NCI-H446 (cell line): ENCODE measurements at places on chromosomes 4 and X.

GRCh38 chr4:91454111-91454510 is 849.7 kb upstream of the GRID2 start:
- no peak for DNase-seq

- DNase-seq = no peak
Measured at GRCh38 chrX:69231903-69232302, 66.7 kb upstream of the PJA1 start.

- DNase-seq = no peak
Measured at GRCh38 chr4:114758066-114758465, 159.5 kb downstream of the UGT8 start.

DNA sequence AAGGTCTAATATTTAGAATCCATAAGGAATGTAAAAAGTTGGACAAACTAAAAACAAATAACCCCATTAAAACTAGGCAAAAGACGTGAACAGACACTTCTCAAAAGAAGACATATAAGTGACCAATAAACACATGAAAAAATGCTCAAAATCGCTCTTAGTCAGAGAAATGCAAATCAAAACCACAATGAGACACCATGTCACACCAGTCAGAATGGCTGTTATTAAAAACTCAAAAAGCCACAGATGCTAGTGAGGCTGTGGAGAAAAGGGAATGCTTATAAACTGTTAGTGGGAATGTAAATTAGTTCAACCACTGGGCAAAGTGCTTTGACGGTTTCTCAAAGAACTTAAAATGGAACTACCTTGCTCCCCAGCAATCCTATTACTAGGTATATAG is 674.3 kb upstream of the MAGEB2 start:
- DNase-seq = no peak

DNA sequence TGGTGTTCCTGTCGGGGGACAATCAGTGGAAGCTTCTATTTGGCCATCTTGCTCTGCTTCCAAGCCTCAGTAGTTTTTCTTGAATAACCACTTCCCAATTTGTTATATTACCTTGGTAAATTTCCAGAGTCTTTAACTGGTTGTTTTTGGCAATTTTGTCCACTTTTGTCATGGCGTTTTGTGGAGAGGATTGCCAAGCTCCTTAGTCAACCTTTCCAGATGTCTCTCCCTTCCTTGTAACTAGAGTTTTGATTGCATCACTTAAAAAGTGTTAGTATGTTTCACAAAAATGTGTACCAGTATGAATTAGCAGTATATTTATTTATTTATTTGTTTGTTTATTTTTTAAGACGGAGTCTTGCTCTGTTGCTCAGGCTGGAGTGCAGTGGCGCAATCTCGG is 15.8 kb upstream of the UXT start:
- DNase-seq = no peak

GRCh38 chr4:172168888-172169287 is 355.7 kb downstream of the GALNTL6 start:
- DNase-seq = no peak

- DNase-seq = no peak
Measured at GRCh38 chr4:12672303-12672702, 811.8 kb downstream of the RAB28 start.

GRCh38 chr4:32135642-32136041 is 1415.5 kb downstream of the PCDH7 start:
- no peak for DNase-seq

DNA sequence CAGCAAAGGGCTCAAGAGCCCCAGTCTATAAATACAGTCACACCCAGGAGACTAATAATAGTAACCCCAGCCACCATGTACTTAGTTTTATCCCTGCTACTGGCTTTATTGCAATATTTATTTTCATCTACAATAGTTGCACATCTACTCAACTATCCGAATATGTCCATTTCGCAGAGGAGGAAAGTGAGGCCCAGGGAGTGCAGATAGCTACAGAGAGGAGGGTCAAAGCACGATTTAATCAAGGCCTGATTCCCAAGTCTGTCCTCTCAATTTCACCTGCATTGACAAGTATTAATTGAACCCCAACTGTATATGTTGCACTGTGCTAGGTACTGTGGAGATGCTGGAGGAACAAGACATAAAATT is 4.0 kb upstream of the PLP2 start:
- no peak for DNase-seq

- no peak for DNase-seq
Measured at GRCh38 chr4:112199041-112199440, 32.5 kb upstream of the AP1AR start.

DNA sequence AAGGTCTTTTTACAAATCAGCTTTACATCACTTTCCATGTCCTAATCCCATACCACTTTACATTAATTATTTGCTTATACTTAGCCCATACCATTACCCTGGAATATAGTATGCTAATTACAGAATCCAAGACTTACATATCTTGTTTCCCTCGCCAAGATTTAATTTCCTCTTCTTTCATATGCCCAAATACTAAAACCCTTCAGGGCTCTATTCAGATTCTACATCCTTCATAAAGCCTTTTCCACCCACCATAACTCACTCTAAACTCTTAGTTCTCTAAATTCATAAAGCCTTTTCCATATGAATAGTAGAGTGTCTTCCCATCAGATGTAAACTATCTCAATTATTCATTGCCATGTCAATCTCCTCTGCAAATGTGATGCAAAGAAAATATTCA is 390.7 kb downstream of the STPG2 start:
- DNase-seq = no peak

DNA sequence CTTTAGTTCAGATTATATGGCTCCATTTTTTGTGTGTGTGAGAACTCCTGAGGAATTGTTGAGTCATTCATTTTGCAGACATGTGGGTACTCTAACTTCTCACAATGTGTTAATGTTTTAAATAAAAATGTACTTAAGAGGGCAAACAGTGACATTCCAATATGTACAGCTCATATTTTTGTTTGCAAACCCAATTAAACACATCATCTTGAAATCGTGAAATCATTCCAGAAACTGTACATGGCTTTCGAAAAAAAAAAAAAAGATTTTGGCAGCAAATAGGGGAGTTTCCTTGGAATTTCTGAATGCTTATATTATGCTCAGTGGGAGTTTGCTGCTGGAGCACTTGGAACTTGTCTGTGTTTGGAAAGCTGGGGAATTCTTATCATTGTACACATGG is 85.0 kb downstream of the HPGD start:
- DNase-seq = no peak

- no peak for DNase-seq
Measured at GRCh38 chr4:60042941-60043340, 1157.2 kb upstream of the ADGRL3 start.

GRCh38 chr4:17771284-17771908 is 10.0 kb downstream of the FAM184B start:
- DNase-seq = no peak

- peak; percentile 86 for DNase-seq
Measured at GRCh38 chr4:156672492-156673305, 298.9 kb downstream of the PDGFC start.

DNA sequence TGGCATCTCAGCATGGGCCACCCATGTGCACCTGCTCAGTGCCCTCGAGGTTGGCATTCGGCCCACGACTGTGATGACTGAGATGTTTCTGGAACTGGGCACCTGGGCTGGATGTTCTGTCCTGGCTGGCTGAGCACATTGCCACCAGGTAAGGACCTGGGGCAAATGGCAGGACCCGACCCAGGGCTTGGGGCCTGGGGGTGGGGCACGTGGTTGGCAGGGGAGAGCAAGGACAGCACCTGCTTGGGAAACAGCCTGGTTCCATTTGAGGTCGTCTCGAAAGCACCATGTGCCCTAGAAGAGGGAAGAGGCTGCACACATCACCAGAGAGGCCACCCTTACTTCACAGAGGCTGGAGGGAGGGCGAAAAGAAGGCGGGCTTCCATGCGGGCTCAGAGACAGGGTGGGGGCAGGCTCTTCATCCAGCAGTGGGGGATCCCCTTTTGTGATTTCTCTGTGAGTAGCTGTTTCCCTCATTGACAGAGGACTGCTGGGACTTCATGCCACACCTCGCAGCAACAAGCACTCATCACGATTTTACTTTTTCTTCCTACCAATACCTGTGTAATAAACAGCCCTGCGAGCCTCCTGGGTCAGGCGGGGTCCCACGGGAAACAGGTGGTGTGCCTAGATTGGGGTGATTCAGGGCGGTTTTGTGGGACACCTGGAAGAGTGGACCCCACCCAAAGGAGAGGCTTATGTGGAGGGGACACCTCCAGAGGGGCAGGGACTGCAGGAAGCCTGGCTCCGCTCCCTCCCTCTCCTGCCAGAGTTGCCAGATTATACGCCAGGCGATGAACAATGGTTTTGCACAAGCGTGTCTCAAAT is 12.0 kb downstream of the TMEM187 start:
- no peak for DNase-seq

DNA sequence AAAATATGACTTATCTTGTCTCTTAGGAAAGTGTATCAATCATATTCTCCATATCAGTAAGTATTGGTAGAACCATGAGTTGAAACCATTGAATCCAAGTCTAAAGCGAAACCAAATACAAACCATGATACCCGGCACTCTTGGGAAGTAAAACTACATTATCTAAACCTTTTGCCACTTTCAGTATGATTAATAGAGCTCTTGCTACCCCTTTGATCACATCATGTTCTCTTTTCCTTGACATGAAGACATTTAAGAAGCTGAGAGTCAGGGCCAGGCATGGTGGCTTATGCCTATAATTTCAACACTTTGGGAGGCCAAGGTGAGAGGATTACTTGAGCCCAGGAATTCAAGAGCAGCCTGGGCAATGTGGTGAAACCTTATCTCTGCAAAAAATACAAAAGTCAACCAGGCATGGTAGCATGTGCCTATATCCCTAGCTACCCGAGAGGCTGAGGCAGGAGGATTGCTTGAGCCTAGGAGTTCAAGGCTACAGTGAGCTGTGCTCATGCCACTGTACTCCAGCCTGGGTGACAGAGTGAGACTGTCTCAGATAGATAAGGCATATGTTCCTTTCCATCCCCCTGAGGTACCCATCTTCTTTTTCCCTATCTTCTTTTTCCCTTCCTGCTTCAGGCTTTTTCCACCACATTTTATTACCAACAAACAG is 45.4 kb downstream of the CEP135 start:
- no peak for DNase-seq

- DNase-seq = no peak
Measured at GRCh38 chrX:15804563-15804962, 14.3 kb downstream of the ZRSR2 start.

DNA sequence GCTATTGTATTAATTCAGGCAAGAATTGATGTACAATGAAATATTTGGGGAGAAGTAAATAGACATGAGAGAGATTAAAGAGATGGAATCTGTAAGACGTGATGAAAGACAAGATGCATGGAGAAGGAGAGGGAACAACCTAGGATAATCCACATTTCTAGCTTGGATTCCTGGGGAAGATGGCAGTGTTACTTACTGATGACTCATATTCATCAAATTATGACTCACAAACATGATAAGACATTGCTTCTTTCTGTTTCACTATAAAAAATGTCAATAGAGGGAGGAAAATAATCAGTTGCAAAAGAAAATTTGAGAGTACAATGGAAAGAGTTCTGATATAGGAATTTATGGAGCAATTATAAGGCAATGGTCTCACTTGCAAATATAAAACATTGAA is 104.1 kb upstream of the BMP3 start:
- DNase-seq = no peak

- DNase-seq = no peak
Measured at GRCh38 chrX:101383679-101384205, 2.2 kb downstream of the BTK start.

DNA sequence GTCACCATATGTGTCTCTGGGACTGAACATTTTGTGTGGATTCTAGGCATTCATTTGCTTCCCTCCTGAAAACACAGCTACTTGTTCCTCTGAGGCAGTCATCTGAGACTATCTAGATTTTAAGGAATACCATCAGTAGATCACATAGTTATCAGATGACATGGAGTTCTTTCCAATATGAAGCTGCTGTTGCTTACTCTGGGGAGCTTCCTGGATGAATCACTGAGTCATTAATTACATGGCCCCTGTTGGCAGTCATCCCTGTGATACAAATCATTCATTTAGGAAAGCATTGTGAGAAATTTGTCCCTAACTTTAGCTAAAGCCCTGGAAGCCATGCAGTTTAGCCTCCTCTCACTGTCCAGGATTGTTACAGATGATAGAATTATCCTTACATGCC is 98.2 kb upstream of the ARSJ start:
- DNase-seq = no peak

DNA sequence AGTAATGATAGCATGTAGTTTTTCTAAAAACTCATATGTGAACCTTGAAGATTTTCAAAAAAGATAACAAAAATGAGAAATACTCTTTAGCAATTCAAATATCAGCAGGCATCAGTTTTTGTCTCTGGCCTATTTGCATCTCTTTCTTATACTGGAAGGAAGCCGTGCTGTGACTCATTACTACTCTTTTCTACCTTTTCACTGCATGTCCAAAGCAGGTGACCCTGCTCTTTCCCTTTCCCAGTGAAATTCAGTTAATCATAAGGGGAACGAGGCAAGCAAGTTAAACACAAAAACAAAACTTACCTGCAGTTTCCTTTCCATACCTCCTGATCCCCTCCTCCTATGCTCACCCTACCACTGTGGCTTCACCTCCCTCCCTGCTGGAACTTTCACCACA is 9.3 kb downstream of the SPATA4 start:
- DNase-seq = no peak

DNA sequence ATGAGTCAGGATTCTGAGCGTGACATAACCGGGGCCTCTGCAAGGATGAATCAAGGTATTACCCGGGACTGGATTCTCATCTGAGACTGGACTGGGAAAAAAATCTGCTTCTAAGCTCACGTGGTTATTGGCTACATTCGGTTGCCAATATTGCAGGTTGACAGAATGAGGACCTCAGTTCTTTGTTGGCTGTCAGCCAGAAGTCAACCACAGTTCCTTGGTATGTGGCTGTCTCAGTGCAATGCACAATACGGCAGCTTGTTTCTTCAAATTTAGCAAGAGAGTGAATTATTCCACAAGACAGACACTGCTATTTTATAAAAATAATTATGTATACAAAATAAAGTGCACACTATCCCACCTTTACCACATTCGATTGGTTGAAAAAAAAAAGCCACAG is 424.2 kb downstream of the KLHL4 start:
- no peak for DNase-seq

DNA sequence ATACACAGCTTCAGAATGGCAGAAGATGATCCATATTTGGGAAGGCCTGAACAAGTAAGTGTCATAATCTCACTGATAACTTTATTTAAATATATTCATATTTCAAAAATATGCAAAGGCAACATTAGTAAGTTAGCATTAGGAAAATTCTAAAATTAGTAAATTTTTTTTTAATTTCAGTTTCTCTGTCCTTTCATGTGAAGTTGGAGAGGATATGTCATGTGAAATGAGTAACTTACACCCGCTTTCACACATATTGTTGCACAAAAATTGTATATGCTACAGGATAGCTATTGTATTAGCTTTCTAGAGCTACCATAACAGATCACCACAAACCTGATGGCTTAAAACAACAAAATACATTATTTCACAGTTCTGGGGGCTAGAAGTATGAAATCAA is 24.3 kb downstream of the NFKB1 start:
- no peak for DNase-seq

GRCh38 chr4:39043058-39043860 is 11.1 kb upstream of the TMEM156 start:
- DNase-seq = no peak

DNA sequence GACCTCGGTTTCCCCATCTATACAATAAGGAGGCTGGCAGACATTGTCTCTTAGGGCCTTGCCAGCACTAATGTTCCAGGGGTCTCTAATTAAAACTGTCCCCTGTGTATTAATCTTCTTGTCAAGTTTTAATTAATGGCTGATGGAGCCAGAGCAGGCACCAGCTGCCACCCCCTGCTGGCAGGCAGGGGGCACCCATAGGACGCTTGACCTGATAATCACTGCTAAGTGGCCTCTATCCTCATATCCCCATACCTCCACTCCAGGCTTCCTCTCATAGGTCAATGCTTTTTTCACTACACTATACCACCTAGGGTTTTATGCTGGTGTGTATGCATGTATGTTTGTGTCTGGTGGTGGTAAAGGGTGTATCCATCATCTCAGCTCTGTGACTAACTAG is 89.4 kb downstream of the EFNB1 start:
- DNase-seq = no peak
